ENCODE measurements at places on chromosomes 16 and 17.
A peak's percentile ranks its signal among the peaks of the same experiment; 100 is the strongest.

DNA sequence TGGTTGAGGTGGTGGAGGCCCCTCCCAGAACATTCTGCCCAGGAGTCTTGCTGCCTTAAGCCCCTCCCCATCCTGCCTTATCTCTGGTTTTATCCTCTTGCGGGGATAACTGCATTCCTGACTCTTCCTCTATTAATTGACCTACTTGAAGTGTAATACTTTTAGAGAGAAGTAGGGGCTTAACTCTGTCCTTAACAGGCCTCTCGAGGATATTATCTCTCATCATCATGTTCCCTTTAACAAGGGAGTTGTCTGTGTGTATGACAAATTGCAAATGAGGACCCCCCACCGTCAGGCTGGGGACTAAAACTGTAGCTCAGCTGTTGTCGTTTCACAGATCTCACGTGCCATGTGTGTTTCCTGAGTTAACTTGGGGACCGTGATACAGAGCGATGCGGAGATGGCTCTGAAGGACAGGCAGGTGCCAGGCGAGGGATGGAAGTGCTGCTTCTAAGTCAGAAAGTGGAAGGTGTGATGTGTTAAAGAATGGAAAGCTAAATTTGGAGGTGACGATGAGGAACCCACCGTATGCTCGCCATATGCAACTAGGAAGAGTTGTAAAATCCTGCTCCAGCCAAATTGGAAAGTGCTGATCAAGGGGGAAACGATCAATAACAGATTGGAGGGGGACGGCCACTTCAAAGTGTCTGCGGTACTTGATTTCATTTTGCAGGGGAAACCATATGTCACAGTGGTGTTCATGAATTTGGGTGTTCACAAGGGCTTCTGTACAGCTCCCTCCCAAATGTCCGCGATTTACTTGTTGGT, 106.3 kb downstream of the RPTOR start:
- no peak for DNase-seq

DNA sequence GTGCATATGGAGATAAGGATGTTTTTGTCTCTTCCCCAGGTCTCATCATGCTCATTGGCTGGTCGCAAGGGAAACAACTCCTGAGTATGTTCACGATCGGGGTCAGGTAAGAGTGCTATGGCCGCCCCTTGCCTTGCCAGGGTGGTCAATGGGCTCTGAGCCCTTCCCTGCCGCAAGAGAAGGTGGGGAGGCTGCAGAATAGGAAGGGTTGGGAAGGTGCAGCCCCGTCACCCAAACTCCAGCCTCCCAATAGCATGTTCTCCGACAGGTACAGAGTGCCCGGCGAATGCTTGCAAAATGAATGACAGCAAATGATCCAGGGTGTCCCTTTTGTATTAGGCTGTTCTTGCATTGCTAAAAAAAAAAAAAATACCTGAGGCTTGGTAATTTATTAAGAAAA, 57.4 kb downstream of the ATP2C2 start:
- DNase-seq = peak; percentile 7

DNA sequence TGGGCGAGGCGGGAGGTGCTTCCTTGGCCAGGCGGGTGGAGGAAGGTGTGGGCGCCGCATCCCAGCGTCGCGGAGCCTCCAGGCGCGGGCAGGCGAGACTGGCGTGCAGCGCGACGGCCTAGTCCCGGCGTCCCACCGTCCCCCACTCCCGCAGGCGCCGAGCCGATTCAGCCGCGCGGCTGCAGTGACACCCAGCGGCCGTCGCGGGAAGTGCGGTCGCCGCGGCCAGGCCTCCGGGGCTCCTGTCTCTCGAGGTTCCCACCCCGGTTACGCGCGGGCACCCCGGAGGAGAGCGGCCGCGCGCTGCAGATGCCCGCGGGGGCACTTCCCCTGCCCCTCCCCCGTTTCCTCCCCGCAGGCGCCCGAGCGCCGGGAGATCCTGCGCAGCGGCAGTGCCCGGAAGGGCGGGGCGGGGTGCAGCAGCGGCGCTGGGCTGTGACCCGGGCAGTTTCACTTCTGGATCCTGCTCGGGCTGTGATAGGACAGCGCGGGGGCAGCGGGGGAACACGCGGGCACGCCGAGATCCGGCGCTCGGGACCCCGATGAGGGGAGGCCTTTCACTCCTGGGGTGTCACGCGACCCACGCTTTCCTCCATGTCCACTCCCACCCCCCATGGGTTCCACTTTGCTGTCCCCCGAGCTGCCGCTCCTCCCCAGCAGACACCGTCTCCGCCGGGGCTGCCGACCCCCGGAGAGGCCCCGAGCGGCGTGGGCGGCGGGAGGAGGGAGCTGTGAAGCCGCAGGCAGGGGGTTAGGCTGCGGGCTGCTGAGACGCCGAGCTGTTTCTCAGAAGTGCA, 16.6 kb downstream of the GRB7 start:
- peak; percentile 98 for DNase-seq

DNA sequence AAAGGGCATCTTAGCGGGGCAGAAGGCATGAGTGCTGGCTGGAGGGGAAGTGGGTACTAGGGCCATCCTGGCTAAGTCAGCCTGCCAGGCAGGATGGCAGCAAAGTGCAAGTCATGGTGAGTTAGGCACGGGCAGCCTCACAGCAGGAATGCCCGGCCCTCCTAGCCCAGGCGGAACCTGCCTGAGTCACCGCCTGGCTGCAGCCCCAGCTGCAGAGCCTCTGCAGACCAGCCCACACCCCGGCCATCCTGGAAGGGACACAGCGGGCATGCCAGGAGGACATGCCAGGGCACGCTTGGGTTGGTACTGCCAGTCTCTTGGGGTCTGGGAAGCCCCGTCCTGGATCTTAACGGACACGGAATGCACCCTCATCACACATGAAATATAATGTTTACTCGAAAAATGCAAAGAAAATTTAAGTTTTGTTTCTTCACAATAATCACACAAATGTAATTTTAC, 5.0 kb upstream of the ALDH3A1 start:
- peak; percentile 86 for DNase-seq

DNA sequence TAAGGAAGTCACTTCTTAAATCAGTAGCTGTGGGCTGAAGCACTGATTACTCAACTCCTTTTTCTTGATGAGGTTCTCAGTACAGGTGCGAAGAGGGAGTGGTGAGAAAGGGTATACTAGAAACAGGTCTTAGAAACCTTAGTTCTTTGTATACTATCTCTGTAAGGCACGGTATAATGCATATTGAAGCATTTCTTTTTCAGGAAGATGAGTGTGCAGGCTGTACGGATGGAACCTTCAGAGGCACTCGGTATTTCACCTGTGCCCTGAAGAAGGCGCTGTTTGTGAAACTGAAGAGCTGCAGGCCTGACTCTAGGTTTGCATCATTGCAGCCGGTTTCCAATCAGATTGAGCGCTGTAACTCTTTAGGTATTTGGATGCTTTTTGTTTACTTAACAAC, 39.2 kb downstream of the CYLD start:
- DNase-seq = no peak

DNA sequence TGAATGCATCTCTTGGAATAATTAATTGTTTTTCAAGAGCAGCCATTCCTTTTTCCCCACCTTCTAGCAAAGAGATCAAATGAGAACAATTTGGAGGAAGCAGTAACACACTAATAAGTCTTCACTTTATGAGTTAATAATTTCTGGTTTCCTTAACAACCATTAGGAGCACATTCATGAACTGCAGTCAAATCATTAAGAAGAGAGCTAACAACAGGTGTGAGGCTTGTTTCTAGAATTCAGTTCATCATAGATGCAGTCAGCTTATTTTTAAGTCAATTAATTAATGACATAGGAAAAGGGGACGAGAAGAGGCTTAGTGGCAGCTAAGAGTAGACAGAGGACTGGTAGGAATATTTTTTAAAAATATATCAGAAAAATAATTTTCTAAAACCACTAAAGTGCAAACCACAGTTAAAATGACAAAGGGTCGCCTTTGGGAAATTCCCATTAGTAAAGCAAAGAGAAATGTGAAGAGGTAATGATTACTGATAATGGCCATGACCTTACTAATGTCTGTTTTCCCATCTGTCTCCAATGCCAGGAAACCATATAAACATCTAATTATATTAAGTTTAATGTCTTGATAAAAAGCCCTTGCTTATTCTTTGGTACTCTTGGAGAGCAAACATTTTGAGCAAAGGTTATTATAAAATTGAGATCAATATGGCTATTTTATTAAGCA, 184.2 kb downstream of the KCNJ2 start:
- no peak for DNase-seq

- no peak for DNase-seq
Observed at GRCh38 chr16:79412783-79413225, 187.7 kb downstream of the MAF start.

GRCh38 chr17:43396491-43397060, 2.2 kb upstream of the ARL4D start:
- DNase-seq = no peak

DNA sequence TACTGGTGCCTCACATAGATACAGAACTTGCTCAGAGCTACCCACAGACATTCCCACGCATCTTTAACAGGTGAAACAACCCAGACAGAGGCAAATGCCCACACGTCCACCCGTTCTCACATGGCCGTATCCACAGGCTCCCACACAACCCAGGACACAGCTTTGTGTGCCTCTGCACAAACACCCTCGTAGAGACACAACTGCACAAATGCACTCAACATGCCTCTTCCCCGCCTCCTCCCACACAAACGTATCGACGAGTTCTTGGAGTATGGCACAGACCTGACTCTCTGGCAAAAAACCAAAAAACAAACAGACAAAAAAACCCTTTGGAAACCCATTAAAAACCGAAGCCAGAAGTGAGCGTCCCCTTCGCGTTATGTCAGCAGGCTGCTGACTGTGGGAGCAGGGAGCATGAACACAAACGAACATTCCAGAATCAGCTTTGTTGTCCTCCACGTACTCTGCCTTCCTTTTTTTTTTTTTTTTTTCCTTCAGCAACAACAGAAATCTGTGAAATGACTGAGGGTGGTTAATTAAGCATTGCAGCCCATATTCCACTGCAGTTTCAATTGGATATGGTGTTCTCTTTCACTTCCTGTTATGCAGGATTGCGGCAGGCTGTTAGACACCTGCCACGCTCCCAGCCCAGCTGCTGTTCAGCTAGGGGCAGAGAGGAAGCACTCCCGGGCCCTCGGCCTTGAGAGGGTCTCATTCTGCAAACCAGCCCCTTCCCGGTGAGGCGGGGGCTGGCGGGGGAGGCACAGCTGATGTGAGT, 313.7 kb downstream of the MAF start:
- DNase-seq = peak; percentile 72

DNA sequence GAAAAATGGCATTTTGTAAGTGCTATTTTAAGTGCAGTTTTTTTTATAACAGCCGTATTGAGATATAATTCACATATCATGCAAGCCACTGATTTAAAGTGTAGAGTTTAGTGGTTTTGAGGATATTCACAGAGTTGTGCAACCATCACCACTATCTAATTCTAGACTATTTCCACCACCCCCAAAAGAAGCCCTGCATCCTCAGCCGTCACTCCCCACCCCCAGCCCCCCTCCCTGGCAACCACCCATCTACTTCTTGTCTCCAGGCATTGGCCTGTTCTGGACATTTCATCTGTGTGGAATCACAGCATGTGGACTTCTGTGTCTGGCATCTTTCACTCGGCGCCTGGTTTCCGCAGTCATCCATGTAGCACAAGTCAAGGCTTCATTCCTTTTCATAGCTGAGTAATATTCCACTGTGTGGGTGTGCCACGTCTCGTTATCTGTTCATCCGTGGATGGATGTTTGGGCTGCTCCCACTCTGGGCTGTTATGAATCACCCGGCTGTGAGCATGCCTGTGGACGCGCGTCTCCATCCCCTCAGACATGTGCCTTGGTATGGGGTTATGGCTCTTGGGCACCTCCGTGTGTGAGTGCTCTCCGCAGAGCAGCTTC, 138.4 kb upstream of the CIBAR2 start:
- no peak for DNase-seq

- DNase-seq = no peak
Observed at GRCh38 chr16:12651765-12652512, 151.7 kb downstream of the CPPED1 start.

DNA sequence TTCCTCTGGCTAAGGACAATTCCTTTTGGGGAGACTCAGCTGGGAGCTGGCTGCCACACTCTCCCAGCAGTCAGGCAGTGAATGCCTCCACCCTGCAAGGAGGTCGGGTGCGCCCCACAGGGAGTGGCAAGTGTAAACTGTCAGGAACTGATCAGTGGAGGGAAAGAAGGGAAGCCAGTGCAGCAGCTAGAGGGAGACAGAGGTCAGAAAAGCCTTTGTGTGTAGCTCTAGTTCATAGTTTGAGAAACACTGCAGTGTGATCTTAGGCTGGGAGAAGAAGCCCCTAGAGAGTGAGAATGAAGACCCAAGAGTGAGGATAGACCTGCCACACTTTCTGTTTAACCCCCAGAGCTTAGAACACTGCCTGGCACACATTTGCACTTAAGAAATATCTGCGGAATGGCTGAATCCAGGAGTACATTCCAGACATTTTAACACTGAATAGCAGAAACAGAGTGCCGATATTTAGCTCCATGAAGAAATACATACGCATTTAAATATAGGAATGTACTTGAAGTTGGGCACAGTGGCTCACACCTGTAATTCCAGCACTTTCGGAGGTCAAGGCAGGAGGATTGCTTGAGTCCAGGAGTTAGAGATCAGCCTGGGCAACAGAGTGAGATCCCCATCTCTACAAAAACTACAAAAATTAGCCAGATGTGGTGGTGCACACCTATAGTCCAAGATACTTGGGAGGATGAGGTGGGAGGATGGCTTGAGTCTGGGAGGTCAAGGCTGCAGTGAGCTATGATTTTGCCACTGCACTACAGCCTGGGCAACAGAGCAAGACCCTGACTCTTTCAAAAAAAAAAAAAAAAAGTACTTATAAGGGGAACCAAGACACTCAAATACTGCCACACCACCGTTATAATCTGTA, 11.1 kb upstream of the SLC5A11 start:
- DNase-seq = no peak

DNA sequence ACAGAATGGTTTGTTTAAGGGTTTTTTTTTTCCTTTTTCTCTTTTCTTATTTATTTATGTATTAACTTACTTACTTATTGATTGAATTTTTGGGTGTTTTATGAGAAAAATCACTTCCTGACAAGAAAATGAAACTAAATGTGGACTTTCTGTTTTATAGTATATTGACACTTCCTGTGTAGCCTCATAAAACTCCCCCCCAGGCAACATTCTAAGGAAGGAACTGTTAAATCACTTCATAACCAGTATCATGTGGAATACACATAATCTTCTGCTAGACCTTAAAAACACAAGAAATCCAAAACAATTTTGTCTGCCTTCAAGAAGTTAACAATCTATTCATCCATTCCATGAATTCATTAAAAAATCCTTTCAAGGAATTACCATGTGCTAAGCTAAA, 164.1 kb upstream of the TOM1L1 start:
- DNase-seq = no peak

DNA sequence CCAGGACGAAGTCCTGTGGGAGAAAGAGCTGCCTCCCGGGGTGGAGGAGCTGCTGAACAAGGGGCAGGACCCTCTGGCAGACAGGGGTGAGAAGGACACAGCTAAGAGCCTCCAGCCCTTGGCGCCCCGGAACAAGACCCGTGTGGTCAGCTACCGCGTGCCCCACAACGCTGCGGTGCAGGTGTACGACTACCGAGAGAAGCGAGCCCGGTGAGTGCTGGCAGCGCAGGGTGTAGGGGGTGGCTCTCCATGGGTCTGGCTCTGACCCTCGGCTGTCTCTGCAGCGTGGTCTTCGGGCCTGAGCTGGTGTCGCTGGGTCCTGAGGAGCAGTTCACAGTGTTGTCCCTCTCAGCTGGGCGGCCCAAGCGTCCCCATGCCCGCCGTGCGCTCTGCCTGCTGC, 21.4 kb downstream of the MVP start:
- no peak for DNase-seq

All from lower lobe of right lung (tissue), 2 donors.